ENCODE measurements at places on chromosomes 4 and X.

GRCh38 chr4:123449362-123449761, 52.8 kb downstream of the SPRY1 start:
- no peak overlapping the region for H3K4me3 ChIP-seq
- DNase-seq = no peak
- no peaks in the 10 kb centered on the region for H3K27me3 ChIP-seq
- peaks cover 4% of the 10 kb centered on the region for H3K36me3 ChIP-seq
- H3K4me1 ChIP-seq = peaks cover 15% of the 10 kb centered on the region

GRCh38 chrX:123685232-123685631, 47.6 kb downstream of the THOC2 start:
- peaks cover 17% of the 10 kb centered on the region for H3K36me3 ChIP-seq
- H3K4me1 ChIP-seq = no peaks in the 10 kb centered on the region
- H3K27ac ChIP-seq = no peak overlapping the region
- no peak overlapping the region for H3K4me3 ChIP-seq
- H3K27me3 ChIP-seq = no peaks in the 10 kb centered on the region

- no peaks in the 10 kb centered on the region for H3K27me3 ChIP-seq
- H3K36me3 ChIP-seq = peaks cover 65% of the 10 kb centered on the region
- H3K4me1 ChIP-seq = peaks cover 23% of the 10 kb centered on the region
- H3K4me3 ChIP-seq = no peak overlapping the region
These were observed 36.0 kb downstream of the NOP14 start for GRCh38 chr4:2927016-2927695.

DNA sequence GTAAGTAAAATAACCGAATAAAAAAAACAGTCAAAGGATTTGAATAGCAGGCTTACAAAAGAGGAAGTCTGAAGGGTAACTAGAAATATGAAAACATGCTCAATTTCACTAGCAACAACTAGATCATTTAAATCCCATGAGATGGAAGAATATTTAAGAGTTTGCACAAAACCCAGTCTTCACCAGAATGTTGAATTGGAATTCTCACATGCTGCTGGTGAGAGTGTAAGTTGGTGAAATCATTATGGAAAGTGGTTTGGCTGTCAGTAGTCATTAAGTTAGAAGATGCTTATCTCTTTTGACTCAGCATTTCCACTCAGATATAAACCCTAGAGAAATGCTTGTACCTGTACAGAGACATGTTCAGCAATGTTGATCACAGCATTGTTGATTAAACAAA, 110.1 kb downstream of the PGRMC2 start:
- H3K4me3 ChIP-seq = no peak overlapping the region
- H3K27me3 ChIP-seq = no peaks in the 10 kb centered on the region
- H3K36me3 ChIP-seq = peaks cover 7% of the 10 kb centered on the region
- H3K27ac ChIP-seq = no peak overlapping the region

DNA sequence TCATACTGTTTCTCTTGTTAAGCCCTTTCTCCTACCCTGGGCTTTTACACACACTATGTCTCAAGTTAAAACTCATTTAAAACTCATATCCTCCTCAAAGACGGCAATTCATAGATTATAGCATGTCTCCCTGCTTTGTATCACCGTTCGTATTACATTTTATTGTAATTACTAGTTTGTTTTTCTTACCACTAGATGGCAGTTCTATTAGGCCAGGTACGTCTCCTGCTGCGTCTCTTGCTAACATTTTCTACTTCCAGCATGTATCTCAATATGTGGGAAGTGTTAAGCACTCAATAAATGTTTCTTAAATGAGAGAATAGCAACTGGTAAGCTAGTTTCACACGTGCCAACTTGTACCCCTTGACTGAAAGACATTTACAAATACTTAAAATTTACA, 450.3 kb upstream of the PCDH7 start:
- H3K4me3 ChIP-seq = no peak overlapping the region
- H3K4me1 ChIP-seq = no peaks in the 10 kb centered on the region
- H3K36me3 ChIP-seq = no peaks in the 10 kb centered on the region
- H3K27ac ChIP-seq = no peak overlapping the region
- no peaks in the 10 kb centered on the region for H3K27me3 ChIP-seq

- no peak overlapping the region for H3K4me3 ChIP-seq
- H3K27ac ChIP-seq = no peak overlapping the region
- no peaks in the 10 kb centered on the region for H3K36me3 ChIP-seq
- DNase-seq = no peak
- H3K27me3 ChIP-seq = peaks cover 64% of the 10 kb centered on the region
These were observed 1.5 kb upstream of the CXCL2 start for GRCh38 chr4:74100531-74100930.

- peaks cover 3% of the 10 kb centered on the region for H3K36me3 ChIP-seq
- no peak overlapping the region for H3K4me3 ChIP-seq
- H3K27ac ChIP-seq = no peak overlapping the region
- no peaks in the 10 kb centered on the region for H3K4me1 ChIP-seq
These were observed 34.9 kb upstream of the CCNI start for GRCh38 chr4:77110730-77111129.

DNA sequence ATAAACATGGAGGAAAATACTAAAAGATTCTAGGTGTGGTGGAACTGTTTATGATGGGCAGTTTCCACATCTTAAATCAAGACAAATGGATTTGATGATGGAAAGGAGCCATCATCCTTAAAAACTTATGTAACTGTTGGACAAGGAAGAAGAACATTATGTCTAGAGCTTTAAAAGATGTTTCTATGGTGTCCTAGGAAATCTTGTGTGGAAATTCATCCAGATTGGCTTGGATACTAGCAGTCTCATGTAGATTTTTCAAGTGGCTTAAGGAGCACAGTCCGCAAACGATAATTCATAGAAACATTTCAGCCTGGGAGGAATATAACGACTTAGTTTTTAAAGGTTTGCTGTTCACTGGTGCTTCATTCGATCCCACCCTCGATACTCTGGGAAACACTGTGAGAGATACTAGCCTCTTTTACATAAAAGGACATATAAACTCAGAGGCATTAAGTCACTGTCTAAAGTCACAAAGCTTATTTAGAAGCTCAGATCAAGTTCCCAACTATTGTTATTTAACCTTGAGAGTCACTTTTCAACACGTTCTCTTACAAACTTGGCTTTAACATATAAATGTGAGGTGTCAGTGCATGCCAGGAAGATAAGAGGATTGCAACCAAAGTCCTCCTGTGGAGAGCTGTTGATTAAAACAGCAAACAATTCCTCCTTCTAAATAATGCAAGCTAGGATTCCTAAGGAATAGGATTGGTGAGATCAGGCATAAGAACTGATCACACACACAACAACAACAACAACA, 135.7 kb upstream of the SCML1 start:
- no peaks in the 10 kb centered on the region for H3K36me3 ChIP-seq
- H3K27me3 ChIP-seq = peaks cover 10% of the 10 kb centered on the region
- H3K27ac ChIP-seq = no peak overlapping the region
- no peaks in the 10 kb centered on the region for H3K4me1 ChIP-seq
- DNase-seq = no peak

- no peak for DNase-seq
- H3K36me3 ChIP-seq = no peaks in the 10 kb centered on the region
- no peak overlapping the region for H3K27ac ChIP-seq
These were observed 2334.0 kb downstream of the PCDH7 start for GRCh38 chr4:33054161-33054560.

- no peaks in the 10 kb centered on the region for H3K36me3 ChIP-seq
- H3K4me1 ChIP-seq = no peaks in the 10 kb centered on the region
- DNase-seq = no peak
- no peaks in the 10 kb centered on the region for H3K27me3 ChIP-seq
- H3K4me3 ChIP-seq = no peak overlapping the region
These were observed 38.9 kb upstream of the SULT1B1 start for GRCh38 chr4:69799337-69799736.

DNA sequence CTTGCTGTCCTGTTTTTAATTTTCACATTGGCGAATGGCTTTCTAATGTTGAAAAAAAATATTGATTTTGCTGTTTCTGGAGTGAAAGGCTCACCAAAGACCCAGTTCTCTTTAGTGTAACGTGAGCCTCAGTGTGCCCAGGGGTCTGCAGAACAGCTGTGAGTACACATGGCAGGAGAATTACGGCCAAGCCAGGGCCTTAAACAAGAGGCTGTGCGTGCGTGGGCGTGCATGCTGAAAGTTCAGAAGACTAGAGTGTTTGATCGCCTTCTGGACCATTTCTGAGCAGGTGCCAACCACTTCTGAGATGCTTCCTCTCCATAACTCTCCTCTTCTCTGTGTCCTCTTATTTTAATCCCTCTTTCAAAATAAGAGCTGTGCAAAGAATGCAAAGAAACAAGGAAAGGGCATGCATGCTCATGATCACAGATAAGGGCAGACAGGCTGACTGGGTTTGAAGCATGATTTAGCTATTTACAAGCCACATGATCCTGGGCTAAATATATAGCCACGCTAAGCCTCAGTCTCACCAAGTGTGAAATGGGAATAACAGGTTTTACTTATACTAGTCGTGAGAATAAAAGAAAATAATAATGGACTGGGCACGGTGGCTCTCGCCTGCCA, 9.9 kb downstream of the PHEX start:
- H3K27ac ChIP-seq = no peak overlapping the region
- DNase-seq = no peak
- H3K36me3 ChIP-seq = no peaks in the 10 kb centered on the region
- no peaks in the 10 kb centered on the region for H3K4me1 ChIP-seq

DNA sequence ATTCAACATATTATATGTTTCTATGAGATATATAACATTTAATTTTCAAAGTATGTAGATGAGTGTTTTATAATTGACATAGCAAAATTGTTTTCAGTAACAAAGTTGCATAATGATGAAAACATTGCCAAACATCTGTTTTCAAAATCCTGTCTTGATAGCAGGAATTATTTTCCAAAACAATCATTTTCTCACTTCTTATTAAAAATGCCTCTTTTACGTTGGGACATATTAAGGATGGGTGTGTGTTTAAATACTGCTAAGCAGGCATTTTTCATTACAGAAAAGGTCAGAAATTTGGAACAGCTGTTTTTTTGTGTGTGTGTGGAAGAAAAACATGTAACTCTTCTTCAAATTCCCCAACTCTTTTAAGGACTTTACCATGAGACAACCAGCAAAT, 452.0 kb downstream of the SPRY1 start:
- H3K4me3 ChIP-seq = no peak overlapping the region
- no peak for DNase-seq
- H3K27me3 ChIP-seq = no peaks in the 10 kb centered on the region
- H3K36me3 ChIP-seq = peaks cover 5% of the 10 kb centered on the region
- H3K27ac ChIP-seq = no peak overlapping the region

GRCh38 chr4:113145519-113146291, 96.3 kb downstream of the ANK2 start:
- H3K27ac ChIP-seq = no peak overlapping the region
- no peaks in the 10 kb centered on the region for H3K27me3 ChIP-seq
- peaks cover 1% of the 10 kb centered on the region for H3K4me1 ChIP-seq
- no peak overlapping the region for H3K4me3 ChIP-seq
- H3K36me3 ChIP-seq = no peaks in the 10 kb centered on the region

GRCh38 chrX:38898261-38898660, 97.0 kb downstream of the MID1IP1 start:
- no peak overlapping the region for H3K27ac ChIP-seq
- H3K4me3 ChIP-seq = no peak overlapping the region
- no peak for DNase-seq
- no peaks in the 10 kb centered on the region for H3K27me3 ChIP-seq
- H3K4me1 ChIP-seq = peaks cover 2% of the 10 kb centered on the region

GRCh38 chrX:149939655-149939904, 1.3 kb upstream of the EOLA2 start:
- no peaks in the 10 kb centered on the region for H3K4me1 ChIP-seq
- peak overlapping the region; percentile 90 for H3K4me3 ChIP-seq
- no peaks in the 10 kb centered on the region for H3K27me3 ChIP-seq
- H3K27ac ChIP-seq = peak overlapping the region; percentile 84
- H3K36me3 ChIP-seq = peaks cover 15% of the 10 kb centered on the region
